ENCODE measurements at places on chromosomes 3 and 15.

DNA sequence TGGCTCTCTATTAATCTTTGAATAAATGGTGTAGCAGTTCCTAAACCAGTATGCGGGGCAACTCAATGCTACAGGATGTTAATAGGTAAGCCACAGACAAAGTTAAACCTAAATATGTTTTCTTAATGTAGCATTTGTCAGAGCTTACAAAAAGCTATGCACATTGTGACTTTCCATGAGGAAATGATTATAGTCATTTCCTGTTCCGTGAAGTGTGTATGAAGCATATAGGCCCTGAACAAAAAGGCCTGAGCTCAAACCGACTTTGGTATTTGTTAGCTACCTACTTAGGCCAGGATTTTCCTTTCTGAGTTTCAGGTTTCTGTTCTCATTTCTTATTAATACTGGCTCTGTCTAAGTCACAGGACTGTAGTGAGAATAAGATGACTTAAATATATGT, 14.2 kb downstream of the ZNF80 start:
- no peak for DNase-seq

GRCh38 chr3:41608347-41608746, 353.6 kb downstream of the ULK4 start:
- DNase-seq, result no peak

GRCh38 chr3:180048840-180049239, 12.1 kb upstream of the PEX5L start:
- DNase-seq, result no peak

DNA sequence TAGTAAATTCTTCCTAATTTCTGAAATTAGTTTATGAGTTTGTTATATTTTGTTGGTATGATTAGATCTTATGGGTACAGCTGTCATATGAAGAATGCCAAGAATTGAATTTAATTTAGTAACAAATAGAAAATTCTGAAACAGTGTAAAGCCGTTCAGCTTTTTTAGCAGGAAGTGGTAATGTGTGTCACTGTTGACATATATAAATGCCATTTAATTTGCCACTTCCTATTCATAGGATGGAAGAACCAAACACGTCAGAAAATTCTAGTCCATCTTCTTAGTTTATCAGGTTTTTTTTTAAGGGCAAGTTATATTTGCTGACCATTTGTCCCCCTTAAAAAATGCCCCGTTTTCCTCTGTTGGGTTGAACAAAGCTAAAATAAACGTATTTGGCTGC, 43.0 kb downstream of the RAB8B start:
- DNase-seq, result no peak

GRCh38 chr3:124584552-124585391, 145.5 kb upstream of the UMPS start:
- no peak for DNase-seq

DNA sequence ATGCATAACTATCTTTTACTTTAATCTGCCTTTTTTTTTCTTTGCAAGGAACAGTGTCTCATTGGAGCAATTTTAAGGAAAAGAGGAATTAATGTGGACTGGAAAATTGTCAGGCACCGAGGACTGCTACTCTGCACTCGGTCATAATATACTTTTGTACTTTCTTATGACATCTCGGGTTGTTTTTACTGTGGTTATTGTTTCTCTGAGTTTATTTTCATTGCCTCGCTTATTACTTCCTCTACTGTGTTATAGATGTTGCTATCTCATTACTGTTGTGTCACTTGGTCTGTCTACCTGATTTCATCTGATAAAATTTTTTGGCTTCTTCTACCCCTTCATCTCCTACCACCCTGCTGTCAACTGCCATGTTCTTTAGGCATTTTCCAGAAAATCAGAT, 213.5 kb upstream of the POU1F1 start:
- no peak for DNase-seq

- no peak for DNase-seq
Observed at GRCh38 chr15:58698887-58699641, 50.4 kb downstream of the ADAM10 start.
